ENCODE measurements at places on chromosomes 13 and 19.
A peak's percentile ranks its signal among the peaks of the same experiment; 100 is the strongest.

DNA sequence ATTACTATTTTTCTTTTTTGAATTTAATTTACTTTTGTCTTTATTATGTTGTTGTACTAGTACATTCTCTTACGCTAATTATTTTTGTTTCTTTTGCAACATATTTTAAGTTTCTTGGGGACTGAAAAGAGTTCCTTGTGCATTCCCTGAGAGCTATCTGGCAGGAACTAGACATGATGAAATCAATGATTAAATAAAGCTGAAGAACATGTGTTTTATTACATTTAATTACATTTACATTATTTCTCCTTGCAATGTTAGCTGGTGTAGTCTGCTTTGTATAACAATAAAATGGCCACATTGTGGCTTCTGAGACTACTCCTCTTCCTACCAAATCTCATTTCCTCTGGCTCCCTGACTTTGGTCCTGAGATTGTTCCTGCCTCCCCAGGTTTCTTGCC is 244.9 kb downstream of the NDFIP2 start:
- no peak for DNase-seq

GRCh38 chr19:33736158-33736557 is 60.5 kb upstream of the KCTD15 start:
- no peak for DNase-seq

GRCh38 chr19:42284066-42284501 is 15.0 kb downstream of the CIC start:
- peak; percentile 79 for DNase-seq

DNA sequence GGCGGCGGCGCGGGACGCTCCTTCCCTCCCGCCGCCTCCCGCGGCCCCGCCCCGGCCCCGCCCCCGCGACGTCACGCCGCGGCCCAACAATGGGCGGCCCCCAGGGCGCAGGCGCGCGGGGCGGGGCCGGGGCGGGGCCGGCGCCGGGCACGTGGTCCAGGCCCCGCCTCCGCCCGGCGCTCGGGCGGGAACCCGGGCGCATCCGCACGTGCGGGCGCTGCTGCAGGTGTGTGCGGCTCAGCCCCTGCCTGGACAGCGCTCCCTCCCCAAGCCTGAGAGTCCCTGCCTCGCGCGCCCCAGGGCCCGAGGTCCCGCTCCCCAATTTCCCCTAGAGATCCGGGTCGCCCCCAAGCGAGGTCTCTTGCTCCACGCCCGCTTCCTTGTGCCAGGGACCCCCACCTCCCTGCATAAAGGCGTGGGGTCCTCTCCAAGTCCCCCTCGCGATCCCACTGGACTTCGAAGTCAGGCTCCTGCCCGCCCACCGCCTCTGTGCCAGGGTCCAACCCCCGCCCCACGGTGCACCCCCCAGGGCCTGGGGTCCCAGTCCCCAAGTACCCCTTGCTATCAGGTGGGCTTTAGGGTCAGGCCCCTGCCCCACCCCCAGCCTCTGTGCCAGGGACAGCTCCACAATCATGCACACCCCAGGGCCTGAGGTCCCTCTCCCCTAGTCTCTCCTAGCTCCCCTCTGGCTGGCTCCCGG is at the start of gene MEX3D:
Gene MEX3D (minus strand): TSS at position 6 of the 700 bp plus-strand sequence. CDS start 267 bp downstream, outside the sequence.
- peak; percentile 79 for DNase-seq

- no peak for DNase-seq
Observed at GRCh38 chr13:22040810-22041364, 370.0 kb downstream of the FGF9 start.

DNA sequence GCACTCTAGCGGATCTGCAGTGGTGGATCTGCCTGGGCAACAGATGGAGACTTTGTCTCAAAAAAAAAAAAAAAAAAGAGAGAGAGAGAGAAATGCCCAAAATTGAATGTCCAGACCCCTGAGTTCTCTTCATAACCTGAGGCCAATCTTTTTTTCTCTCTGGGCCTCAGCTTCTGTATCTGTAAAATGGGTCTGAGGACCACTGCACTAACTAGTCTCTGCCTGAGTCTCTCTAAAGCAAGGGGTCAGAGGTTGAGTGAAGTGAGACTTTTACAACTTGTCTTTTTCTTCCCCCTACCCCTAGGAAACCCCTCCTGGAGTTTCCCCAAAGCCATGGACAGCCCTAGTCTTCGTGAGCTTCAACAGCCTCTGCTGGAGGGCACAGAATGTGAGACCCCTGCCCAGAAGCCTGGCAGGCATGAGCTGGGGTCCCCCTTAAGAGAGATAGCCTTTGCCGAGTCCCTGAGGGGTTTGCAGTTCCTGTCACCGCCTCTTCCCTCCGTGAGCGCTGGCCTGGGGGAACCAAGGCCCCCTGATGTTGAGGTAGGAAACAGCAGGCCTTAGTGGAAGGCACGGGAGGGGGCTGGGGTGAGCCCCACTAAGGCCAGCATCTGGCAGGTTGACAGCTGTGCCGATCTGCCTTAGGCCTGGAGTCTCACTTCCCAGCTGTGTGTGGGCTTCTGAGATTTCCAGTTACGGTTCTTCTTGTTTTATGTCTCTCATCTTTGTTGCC is 1.8 kb downstream of the TMEM91 start:
- no peak for DNase-seq

GRCh38 chr13:26424181-26424580 is 133.3 kb upstream of the WASF3 start:
- no peak for DNase-seq

GRCh38 chr13:105678072-105678471 is 857.4 kb downstream of the EFNB2 start:
- no peak for DNase-seq

DNA sequence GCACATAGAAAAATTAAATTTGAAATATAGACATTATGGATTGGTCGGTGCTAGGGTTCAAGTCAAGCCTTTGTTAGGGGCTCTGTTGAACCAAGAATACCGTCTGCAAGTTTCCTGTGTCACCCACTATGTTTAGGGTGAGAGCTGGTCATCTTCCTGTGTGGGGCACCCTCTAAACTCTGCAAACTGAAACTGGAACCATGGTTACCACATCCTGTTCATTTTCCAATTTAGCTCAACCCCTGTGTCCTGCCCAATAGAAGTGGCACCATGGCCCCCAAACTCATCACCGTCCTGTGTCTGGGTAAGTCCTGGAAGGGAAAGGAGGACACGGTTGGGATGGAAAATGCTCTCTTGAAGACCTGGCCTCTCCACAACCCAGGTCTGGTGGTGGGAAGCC is 29.9 kb downstream of the LAIR2 start:
- no peak for DNase-seq

DNA sequence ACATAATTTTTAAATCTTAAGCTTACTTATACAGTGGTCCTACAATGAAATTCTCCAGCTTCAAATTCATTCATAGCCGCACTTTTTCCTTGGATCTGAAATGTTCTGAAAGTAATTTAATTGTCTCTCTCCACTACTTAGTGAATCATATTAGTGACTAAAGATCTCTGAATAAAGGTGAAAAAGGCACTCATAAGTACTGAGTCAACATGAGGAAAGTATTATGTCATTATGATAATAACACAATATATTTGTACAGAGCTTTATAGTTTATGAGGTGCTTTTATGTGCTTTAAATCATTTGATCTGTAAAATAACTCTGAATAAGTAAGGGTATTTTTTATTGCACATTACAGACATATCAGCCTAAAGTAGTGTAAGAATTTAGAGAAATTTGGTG is 628.2 kb upstream of the SLITRK5 start:
- no peak for DNase-seq

DNA sequence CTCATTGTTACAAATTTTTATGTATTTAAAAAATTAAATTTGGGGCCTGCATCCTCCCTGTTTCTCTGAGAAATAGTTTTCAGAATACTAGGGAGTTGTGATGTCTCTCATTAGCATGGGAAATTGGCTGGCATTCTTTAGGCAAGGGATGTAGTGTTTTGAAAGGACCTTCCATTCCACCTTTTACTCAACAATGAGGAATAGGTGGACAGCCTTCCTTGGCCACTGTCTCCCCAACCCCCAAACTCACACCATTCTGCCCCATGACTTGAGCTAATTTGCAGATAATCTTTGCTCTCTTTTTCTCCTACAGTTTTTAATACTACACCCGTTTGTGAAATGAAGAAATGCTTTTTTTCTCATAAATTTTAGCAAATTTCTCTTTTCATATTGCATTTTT is 244.6 kb upstream of the SPRY2 start:
- DNase-seq, result no peak

- DNase-seq, result no peak
Observed at GRCh38 chr13:95499811-95500712, 52.5 kb upstream of the CLDN10 start.

GRCh38 chr13:59112221-59112718 is 1051.5 kb downstream of the DIAPH3 start:
- no peak for DNase-seq

DNA sequence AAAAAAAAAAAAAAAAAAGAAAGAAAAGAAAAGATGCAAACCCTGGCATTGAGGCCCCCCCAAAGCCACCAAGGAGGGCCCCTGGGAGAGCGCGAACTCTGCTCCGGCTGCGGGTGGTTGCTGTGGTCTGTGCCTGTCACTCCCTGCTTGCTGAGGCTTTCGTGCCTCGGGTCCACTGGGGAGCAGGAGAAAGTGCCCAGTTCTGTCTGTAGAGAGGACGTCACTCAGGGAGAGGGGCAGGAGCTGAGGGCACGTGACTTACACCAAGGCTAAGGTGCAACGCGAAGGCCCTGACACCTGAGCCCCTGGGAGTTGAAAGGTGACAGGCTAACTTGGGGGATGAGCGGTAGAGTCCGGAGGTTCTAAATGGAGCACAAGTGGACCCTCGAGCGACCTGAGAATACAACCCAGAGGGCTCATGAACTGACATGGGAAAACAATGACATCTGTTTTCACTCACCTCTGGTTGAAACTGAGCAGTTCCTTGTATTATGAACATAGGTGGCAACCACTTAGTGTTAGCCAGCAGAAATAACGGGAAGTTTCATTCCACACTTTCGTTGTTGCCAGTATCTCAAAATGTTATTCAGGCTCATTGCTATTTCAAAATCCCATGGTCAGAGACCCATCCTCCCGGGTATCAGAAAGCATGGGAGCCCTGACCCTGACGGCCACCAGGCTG is 69.2 kb upstream of the TM9SF2 start:
- no peak for DNase-seq

GRCh38 chr19:12513531-12514061 is 29.0 kb upstream of the ZNF709 start:
- DNase-seq, result no peak

DNA sequence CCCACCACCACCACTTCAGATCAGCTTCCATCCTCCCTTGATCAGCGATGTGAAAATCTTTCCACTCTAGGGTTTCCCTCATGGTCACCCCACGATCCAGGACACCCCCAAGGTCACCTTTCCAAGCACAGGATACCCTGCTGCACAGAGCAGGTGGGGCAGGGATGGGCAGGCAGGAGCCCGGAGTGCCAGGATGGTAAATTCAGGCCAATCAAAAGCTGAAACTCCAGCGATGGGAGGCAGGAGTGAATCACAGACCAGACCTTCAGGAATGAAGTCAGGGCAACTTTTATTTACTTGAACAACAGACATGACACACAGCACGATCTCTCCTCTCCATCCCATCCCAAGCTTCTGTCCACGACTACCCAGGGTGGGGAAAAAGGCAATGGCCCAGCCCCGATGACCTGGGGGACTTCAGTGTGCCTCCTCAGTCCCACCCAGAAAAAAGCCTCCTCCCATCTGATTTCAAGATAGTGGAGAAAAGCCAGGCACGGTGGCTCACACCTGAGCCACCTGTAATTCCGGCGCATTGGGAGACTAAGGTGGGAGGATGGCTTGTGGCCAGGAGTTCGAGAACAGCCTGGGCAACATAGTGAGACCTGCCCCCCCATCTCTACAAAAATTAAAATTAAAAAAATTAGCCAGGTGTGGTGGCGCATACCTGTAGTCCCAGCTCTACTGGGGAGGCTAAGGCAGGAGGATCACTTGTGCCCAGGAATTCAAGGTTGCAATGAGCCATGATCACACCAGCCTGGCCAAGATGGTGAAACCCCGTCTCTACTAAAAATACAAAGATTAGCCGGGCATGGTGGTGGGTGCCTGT is 39.2 kb downstream of the ZSWIM4 start:
- DNase-seq, result no peak

DNA sequence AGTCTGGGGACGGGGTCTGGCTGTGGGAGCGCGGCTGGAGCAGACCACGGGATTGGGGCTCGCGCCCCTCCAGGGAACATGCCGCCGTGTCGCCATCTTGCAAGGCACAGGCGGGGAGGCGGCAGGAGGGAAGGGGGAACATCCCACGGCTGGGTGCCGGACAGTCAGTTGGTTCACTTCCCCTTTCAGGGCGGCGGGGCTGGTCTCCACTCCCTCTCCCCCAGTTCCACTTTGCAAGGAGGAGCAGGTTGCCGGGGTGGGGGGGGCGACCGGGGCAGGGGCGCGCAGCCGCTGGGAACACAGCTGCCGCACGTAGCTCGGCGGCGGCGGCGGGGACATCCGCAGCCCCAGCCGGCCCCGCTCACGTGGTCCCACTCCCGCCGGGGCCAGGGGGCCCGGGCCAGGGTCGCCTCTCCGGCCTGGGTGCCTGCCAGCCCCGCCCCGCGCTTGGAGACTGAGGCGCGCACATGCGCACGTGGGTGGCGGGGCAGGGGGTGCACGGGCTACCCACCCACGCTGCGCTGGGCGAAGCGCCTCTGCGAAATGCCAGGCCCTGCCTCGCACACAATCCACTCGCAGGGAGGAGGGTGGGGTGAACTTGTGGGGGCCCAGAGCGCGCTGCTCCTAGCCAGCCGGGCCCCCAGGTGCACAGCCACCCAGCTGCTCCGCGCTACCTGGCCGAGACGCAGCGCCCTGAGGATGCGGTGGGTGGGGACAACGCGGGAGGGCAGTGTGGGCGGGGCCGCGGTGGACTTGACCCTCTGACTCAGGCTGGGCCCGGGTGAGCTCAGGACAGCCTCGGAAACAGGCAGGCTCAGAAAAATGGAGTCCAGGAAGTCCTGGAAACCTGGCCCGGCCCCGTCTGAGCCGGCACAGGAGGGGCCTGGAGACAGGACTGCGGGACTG is 6.4 kb downstream of the KLF16 start:
- DNase-seq, result peak; percentile 52

DNA sequence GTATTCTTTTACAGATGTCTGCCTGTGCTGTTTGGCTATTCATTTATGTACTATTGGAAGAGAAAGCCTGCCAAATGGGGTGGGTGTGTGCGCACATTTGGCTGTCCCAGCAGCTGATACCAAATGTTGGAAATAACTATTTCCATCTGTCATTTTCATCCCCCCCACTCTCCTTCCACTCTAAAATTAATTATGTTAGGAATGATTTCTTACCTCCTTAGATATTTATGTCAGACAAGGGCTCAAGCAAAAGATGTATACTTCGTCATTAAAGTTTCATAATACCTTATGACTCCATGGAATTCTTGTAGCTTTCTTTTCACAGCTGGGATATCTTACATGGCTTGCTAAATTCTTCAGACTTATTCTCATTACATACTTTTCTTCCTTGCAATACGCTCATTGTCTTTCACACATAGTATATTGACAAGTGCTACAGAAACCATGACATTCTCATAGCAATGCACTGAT is 18.6 kb downstream of the ITM2B start:
- no peak for DNase-seq

DNA sequence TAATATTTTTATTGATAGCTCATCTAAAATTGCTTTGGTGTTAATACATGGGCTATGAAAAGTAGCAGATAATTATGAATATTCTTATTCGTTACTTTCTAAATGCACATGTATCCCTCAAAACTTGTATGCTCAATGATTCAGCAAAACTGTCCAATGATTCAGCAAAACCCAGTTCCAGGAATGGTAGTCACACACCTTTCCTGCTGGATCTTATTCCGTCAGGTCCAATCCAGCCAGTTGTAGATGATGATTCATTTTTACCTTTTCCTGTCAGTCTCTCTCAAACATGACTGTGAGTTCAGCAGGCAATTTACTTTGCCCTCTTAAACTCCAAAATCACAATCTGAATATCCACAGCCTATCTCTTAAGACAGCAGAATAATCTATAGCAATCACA is 1082.6 kb downstream of the EFNB2 start:
- no peak for DNase-seq

GRCh38 chr19:54124393-54124792 is 8.8 kb downstream of the PRPF31 start:
- DNase-seq, result no peak
